ENCODE measurements at places on chromosomes 16 and 17. TPM values are rescaled to one million over a fixed set of nuclear protein-coding genes. Genes with fewer than 3 reads are reported as not detected.

The CHST4 gene
- not detected for total RNA-seq

The SLC35G3 gene
- total RNA-seq, result not detected

The ENPP7 gene
- total RNA-seq, result not detected

The PRSS36 gene
- 0.25 TPM for total RNA-seq

The BAHCC1 gene
- total RNA-seq, result 23.0 TPM

The APPBP2 gene
- total RNA-seq, result 17.9 TPM

The TLCD3B gene
- total RNA-seq, result 0.34 TPM

The NOTUM gene
- total RNA-seq, result not detected

The MAPK7 gene
- 16.7 TPM for total RNA-seq

The SULT1A2 gene
- total RNA-seq, result not detected

The CSH2 gene
- not detected for total RNA-seq

The KIF2B gene
- total RNA-seq, result not detected

The MYO1D gene
- 51.7 TPM for total RNA-seq

The KRTAP4-6 gene
- total RNA-seq, result not detected

The BMERB1 gene
- 14.9 TPM for total RNA-seq

The LRRC37A gene
- 1.1 TPM for total RNA-seq

The CENPT gene
- 29.4 TPM for total RNA-seq

The CCL17 gene
- not detected for total RNA-seq

The SLC5A10 gene
- not detected for total RNA-seq

The NEUROD2 gene
- not detected for total RNA-seq
